ENCODE measurements at places on chromosomes 3 and 15.

- H3K36me3 ChIP-seq: no peaks in the 10 kb centered on the region
- H3K27me3 ChIP-seq: peaks cover 18% of the 10 kb centered on the region
- H3K4me3 ChIP-seq: no peak overlapping the region
- no peak for DNase-seq
These were observed 36.4 kb upstream of the ATP2C1 start for GRCh38 chr3:130857336-130858026.

- peak overlapping the region; percentile 14 for H3K27ac ChIP-seq
- no peaks in the 10 kb centered on the region for H3K27me3 ChIP-seq
- H3K36me3 ChIP-seq: no peaks in the 10 kb centered on the region
- DNase-seq: no peak
- peaks cover 18% of the 10 kb centered on the region for H3K4me1 ChIP-seq
These were observed 313.5 kb downstream of the PYDC2 start for GRCh38 chr3:191774485-191774884.

GRCh38 chr3:67531181-67532101, 123.0 kb downstream of the SUCLG2 start:
- no peaks in the 10 kb centered on the region for H3K36me3 ChIP-seq
- peaks cover 30% of the 10 kb centered on the region for H3K4me1 ChIP-seq
- no peaks in the 10 kb centered on the region for H3K27me3 ChIP-seq
- DNase-seq: no peak
- H3K27ac ChIP-seq: no peak overlapping the region

GRCh38 chr3:158830391-158830790, 28.5 kb downstream of the MFSD1 start:
- H3K27me3 ChIP-seq: no peaks in the 10 kb centered on the region
- no peak for DNase-seq
- no peak overlapping the region for H3K27ac ChIP-seq
- no peaks in the 10 kb centered on the region for H3K4me1 ChIP-seq
- peaks cover 24% of the 10 kb centered on the region for H3K36me3 ChIP-seq

GRCh38 chr15:74312445-74313007, 54.9 kb downstream of the CYP11A1 start:
- no peak overlapping the region for H3K27ac ChIP-seq
- H3K36me3 ChIP-seq: no peaks in the 10 kb centered on the region
- H3K27me3 ChIP-seq: peaks cover 2% of the 10 kb centered on the region
- no peak overlapping the region for H3K4me3 ChIP-seq

- H3K4me1 ChIP-seq: no peaks in the 10 kb centered on the region
- H3K27me3 ChIP-seq: no peaks in the 10 kb centered on the region
- no peak for DNase-seq
- no peak overlapping the region for H3K27ac ChIP-seq
These were observed 396.3 kb downstream of the IL5RA start for GRCh38 chr3:2713923-2714322.

- DNase-seq: no peak
- no peaks in the 10 kb centered on the region for H3K36me3 ChIP-seq
- no peaks in the 10 kb centered on the region for H3K27me3 ChIP-seq
- H3K4me1 ChIP-seq: peaks cover 19% of the 10 kb centered on the region
- H3K27ac ChIP-seq: no peak overlapping the region
These were observed 979.6 kb upstream of the NR2F2 start for GRCh38 chr15:95350908-95351307.

GRCh38 chr15:96064351-96064756, 266.1 kb upstream of the NR2F2 start:
- DNase-seq: no peak
- H3K36me3 ChIP-seq: no peaks in the 10 kb centered on the region
- no peaks in the 10 kb centered on the region for H3K27me3 ChIP-seq
- H3K4me1 ChIP-seq: no peaks in the 10 kb centered on the region

GRCh38 chr15:82812994-82813393, 3.6 kb downstream of the WHAMM start:
- H3K27me3 ChIP-seq: no peaks in the 10 kb centered on the region
- DNase-seq: no peak
- H3K27ac ChIP-seq: peak overlapping the region; percentile 51
- no peak overlapping the region for H3K4me3 ChIP-seq

- DNase-seq: no peak
- H3K27ac ChIP-seq: no peak overlapping the region
- H3K36me3 ChIP-seq: no peaks in the 10 kb centered on the region
- no peaks in the 10 kb centered on the region for H3K27me3 ChIP-seq
- no peak overlapping the region for H3K4me3 ChIP-seq
- H3K4me1 ChIP-seq: peaks cover 6% of the 10 kb centered on the region
These were observed 8.2 kb downstream of the XYLB start for GRCh38 chr3:38354588-38355330.

GRCh38 chr3:40739971-40740370, 215.2 kb downstream of the ZNF621 start:
- no peak for DNase-seq
- peaks cover 3% of the 10 kb centered on the region for H3K4me1 ChIP-seq
- H3K36me3 ChIP-seq: no peaks in the 10 kb centered on the region
- H3K27me3 ChIP-seq: peaks cover 3% of the 10 kb centered on the region

GRCh38 chr3:184343200-184343876, 5.9 kb downstream of the FAM131A start:
- no peak for DNase-seq
- H3K27ac ChIP-seq: no peak overlapping the region
- peaks cover 13% of the 10 kb centered on the region for H3K36me3 ChIP-seq
- no peaks in the 10 kb centered on the region for H3K27me3 ChIP-seq
- peaks cover 35% of the 10 kb centered on the region for H3K4me1 ChIP-seq

GRCh38 chr15:80494756-80495155, 90.6 kb downstream of the ARNT2 start:
- H3K4me1 ChIP-seq: peaks cover 83% of the 10 kb centered on the region
- DNase-seq: no peak
- no peak overlapping the region for H3K4me3 ChIP-seq
- no peaks in the 10 kb centered on the region for H3K27me3 ChIP-seq

All from chondrocyte (in vitro differentiated cells).